ENCODE measurements at places on chromosomes 3 and 15. TPM values are rescaled to one million over a fixed set of nuclear protein-coding genes. Genes with fewer than 3 reads are reported as not detected.

SLC38A3 gene
- not detected for total RNA-seq

GRAMD2A gene
- not detected for total RNA-seq

ALDH1L1 gene
- not detected for total RNA-seq

GRCh38 chr3:135871311-135871710 is 94.2 kb upstream of the PPP2R3A start:
- DNase-seq: no peak

- DNase-seq: peak; percentile 28
These were observed at the start of gene EIF4E3 for GRCh38 chr3:71725271-71725991. EIF4E3 (minus strand) TSS chr3:71725402; CDS start chr3:71725367, 35 bp downstream.

DNA sequence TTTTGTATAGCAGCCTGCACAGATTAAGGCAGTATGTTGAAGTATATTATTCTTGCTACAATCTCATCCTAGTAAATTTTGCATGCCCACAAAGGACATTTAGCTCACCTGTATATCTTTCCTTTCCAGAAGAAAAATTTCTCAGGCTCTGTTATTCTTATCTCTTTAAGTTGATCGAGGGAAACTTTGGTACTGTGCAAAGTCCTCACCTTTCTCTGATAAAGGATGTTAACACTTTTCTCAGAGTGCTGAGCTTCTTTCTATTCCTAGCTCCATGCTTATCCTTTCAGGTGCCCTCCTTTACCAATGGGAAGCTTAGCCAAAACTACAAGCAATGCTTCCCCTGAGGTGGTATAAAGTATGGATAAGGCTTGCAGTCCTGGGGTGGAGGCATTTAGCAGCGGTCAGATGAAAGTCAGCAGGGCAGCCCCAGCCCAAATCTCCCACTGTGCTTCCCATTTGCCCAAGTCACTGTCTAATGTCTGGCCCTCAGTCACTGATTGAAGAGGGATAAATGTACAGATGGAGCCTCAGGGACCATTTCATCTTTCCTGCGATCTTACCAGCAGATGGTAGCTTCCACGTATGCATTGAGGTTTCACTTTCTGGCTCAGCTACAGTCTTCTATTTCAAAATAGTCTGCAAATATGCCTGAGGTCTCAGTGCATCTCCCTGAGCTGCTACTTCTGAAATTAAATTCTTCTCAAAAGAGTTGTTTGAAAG is 127.8 kb upstream of the P2RY1 start:
- DNase-seq: no peak
